ENCODE measurements at places on chromosomes 16 and 17.

GRCh38 chr16:23901178-23902033, 65.6 kb downstream of the PRKCB start:
- DNase-seq: no peak

DNA sequence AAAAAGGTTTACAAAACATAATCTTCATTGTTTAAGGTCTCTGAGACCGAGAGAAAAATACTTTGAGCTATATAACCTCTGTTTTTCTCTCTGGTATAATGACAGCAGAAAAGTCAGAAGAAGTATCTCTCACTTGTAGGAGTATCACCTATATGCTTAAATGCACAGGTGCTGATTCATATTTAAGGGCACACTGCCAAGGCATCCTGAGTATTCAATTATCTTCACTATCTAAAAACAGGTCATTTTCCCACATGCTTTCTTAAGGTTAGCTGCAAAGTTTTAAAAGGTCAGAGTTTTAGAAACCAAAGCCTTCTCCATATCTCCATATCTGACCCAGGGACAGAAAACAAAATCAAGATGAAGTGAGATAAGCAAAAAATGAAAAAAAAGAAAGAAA, 99.3 kb upstream of the C17orf78 start:
- DNase-seq: no peak

GRCh38 chr16:1438229-1439057, 5.9 kb downstream of the CCDC154 start:
- no peak for DNase-seq

DNA sequence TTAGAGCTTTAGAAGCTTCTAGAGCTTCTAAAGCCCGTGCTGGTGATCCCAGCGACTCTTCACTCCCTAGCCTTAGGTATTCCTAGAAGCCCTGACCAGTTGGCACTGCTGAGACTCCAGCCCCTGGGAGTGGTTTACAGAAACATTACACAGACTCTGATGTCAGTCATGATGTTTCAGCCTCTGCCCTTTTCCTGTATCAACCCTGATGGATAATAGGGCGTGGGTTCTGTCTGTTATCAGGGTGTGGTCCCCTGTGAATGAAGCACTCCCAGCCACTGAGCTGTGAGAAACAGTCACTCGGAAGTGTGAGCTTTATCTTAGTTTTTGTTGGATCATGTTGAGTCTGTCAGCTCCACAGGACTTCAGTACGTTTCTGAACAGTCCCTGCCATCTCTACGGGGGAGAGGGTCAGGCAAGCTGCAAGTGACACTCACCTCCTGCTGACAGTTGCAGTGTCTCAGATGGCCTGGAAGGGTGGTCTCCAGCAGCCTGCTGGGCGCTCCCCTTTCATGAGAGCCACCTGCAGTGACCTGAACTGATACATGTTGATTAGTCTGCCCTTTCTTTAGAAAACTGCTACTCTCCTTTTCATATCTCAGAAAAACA, 12.8 kb downstream of the GOSR2 start:
- DNase-seq: no peak

GRCh38 chr17:7196651-7197401, 17.7 kb upstream of the ASGR1 start:
- no peak for DNase-seq

- DNase-seq: no peak
Observed at GRCh38 chr17:77962348-77962747, 3.8 kb downstream of the TNRC6C start.

GRCh38 chr16:5069048-5069447, 2.6 kb upstream of the ALG1 start:
- no peak for DNase-seq

DNA sequence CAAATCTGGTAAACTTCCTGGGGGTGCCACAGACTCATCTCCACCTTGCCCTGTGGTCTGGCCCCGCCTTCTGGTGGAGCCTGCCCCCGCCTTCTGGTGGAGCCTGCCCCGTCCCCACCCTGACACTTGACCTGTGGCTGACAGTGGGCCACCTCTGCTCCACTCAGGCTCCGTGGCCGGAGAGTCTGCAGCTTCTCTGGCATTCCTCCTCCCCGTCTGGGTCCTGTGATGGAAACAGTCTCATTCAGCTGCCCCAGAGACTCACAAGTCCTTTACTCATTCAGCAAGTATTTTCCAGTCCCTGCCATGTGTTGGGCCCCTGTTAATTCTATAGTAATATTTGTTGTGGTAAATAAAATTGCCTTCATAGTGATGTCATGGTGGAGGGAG, 21.0 kb upstream of the G6PC1 start:
- no peak for DNase-seq

DNA sequence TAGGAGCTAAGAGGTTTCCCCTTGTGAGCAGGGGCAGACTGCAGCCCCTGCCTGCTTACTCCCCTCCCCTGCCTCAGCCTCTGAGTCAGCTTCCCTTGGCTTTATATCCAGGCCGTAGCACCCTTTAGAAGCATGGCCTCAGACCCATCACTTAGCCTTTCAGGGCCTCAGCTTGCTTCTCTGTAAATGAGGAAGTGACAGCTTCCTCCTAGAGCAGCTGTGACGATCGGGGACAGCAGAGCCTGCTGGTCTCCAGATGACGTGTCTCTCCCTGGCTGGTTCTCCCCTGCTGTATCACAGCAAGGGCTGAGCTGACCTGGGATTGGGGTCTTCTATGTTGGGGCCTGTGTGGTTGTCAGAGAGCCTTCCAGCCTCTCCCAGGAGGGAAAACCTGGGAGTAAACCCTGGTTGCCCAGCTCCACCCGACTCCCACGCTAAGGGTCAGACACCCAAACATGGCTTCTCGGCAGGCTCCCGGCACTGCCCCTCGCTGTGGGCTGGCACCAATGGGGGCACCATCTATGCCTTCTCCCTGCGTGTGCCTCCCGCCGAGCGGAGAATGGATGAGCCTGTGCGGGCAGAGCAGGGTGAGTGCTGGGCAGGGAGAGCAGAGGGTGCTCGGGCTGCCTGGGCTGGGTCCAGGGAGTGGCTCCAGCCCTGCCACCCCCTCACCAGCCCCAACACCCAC, 16.3 kb upstream of the MYO15B start:
- no peak for DNase-seq

DNA sequence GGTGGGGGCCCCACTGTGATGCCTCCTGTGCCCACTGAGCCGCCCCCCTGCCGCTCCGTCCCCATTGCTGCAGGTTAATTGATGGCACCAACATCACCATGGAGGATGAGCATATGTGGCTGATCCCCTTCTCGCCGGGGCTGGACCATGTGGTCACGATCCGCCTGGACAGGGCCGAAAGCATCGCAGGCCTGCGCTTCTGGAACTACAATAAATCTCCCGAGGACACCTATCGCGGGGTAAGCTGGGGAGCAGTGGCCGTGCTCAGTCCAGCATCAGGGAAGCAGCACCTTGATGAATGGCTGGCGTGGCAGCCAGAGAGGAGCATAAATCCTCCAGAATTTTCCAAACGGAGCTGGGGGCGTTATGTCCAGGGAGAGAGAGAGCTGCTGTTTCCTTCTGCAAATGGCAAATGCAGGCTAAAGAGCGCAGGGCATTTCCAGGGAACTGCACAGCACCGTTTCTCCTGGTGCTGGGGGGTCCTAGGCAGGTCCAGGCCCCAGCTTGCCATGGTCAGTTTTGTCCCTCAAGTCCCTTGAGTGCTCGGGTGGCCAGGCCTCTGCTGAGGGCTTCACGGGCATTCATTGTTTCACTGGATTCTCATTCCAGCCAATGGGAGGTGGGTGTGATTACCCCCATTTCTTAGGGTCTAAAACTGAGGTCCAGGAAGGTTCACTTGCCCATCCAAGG, 216.4 kb downstream of the KATNIP start:
- DNase-seq: no peak

- no peak for DNase-seq
Observed at GRCh38 chr17:38746004-38746848, 1.9 kb downstream of the PCGF2 start.

- no peak for DNase-seq
Observed at GRCh38 chr17:68288804-68289203, 2.1 kb downstream of the SLC16A6 start.

DNA sequence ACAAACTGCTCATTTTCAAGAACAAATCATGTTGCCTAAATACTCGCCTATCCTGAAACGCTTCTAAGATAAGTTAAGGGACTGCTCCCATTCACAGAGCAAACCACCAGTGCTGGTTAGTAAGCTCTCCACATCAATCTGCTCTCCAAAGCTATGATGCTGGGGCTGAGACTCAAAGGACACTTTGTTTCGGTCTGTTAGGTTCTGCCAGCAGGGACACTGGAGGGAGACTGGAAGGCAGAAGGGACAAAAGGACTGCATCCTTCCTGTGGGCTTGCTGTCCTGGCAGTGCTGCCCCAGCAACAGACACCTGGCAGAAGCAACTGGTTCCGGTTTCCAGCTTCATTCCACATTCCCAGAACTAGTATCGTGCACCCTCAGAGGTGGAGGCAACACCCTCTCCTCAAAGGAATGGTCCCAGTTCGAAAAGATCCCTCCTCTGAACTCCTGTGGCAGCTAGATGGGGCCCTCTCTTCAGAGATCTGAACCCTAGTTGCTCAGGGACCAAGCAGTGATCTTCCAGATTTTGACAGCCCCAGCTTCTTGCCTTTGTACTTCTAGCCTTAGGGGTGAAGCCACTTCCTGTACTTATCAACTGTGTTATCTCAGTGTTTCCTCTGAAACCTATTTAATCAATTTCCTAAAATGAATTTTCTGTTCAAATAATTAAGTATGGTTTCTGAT, 73.4 kb upstream of the GSG1L start:
- peak; percentile 17 for DNase-seq

- DNase-seq: no peak
Observed at GRCh38 chr16:22665048-22665797, 148.7 kb upstream of the HS3ST2 start.

DNA sequence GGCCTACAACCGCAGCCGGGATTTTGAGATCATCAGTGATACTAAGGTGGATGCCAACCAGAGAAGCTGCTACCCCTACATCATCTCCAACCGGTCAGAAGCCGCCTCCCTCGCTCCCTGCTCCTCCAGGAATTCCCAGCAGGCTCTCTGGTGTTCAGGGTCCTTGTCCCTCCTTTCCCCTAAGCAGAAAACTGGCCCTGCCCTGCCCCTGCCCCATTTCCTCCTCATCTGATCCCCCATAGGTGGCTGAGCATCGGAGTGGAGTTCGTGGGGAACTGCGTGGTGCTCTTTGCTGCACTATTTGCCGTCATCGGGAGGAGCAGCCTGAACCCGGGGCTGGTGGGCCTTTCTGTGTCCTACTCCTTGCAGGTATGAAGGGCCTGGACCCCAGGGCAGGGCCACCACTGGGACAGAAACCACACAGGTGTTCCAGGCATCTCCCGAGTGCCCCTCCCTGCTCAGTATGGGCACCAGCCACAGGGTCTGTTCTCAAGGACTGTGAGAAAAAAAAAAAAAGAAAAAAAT, 29.8 kb downstream of the ANKRD40 start:
- DNase-seq: no peak

DNA sequence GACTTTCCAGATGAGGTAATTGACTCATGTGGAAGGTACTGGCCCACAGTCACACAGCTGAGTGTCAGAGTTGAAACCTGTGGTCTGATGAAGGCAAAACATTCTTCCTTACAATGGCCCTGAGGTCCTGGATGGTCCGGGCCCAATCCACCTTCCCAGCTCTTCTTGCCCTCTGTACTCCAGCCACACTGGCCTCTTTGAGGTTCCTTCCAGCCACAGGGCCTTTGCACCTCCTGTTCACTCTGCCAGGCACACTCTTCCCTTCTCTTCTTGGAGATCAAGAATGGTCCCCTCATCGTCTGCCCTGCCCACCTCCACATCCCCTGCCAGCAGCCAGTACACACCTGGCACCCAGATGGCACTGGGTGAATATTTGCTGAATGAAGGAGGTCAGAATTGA, 6.5 kb upstream of the PEMT start:
- DNase-seq: no peak

DNA sequence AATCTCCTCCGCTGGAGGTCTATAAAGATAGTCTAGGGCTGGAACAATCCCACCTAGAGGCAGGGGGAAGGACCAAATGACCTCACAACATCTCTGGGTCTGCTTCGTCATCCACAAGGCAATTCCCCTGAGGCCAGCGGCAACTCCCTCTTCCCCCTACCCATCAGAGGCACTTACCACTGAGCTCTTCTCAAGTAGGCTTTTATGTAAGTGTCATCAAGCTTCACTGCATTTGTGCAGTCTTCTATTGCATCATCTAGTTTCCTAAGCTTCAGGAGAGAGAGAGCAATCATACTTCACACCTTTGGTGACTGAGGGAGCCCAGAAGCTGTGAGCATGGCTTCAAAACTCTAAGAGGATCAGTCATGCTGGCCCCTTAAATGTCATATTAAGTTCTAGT, 21.0 kb downstream of the CNP start:
- no peak for DNase-seq

DNA sequence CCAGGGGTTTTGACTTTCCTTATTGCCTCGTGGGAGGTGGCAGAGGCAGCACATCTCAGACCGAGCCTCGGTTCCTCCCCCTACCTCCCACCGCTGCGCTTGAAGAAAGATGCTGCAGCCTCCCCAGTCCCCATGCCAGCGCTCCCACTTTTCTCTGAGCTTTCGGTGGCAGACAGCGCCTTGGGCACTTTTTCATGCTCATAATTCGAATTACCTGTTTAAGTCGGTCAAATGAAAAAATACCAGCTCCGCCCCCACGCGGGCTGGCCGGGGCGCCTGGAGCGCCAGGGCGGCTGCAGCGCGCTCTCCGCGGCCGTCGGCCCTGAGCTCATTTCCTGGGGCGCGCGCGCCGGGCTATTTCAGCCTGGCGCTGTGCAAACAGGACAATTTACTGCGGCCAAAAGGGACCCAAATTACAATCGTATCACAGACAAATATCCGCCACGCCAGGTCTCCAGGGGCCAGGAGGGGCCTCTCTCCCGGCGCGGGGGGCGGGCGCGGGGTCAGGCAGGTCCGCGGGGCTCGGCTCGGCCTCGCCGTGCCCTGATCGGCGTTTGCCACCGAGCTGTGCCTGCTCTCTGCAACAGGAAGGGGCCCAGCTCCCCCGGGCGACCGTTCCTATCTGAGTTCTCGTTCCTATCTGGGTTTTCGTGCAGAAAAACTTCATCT, 45.0 kb downstream of the SOST start:
- no peak for DNase-seq

GRCh38 chr17:27871407-27871806, 21.8 kb downstream of the LYRM9 start:
- DNase-seq: no peak

DNA sequence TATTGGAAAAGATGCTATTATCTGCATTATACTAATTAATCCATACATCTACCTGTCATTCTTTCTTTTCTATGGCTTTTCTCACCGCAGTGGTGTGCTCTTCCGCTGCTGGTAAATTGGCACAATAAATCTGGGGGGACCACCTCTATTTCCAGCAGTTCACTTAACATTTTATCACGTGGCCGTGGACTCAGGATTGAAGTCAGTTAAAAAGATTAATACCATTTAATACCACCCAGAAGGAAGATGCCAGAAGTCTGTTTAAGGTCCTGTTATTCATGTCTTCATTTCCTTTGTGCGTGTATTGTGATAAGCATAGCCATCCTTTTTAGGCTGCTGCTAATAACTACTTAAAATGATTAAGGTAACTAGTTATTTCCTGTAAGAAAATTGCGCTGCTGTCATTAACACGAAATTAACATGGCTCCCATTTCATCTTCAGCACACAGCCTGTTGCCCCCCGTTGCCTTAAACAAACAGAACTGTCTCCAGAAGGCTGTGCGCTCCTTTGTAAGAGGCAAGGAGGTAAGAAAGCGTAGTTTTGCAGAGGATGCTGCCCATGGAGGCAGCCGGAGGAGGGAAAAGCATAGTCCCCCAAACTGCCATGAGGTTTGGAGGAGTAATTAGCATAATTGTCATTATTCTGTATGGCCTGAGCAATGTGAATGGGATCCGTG, 414.4 kb downstream of the UTP18 start:
- no peak for DNase-seq

Data from activated CD4-positive, alpha-beta T cell treated with anti-CD3 and anti-CD28 coated beads, Interleukin-2, amount 50 U/mL, for 24 hours (primary cell).